ENCODE measurements at places on chromosomes 11 and 22. TPM values are rescaled to one million over a fixed set of nuclear protein-coding genes. Genes with fewer than 3 reads are reported as not detected.
A peak's percentile ranks its signal among the peaks of the same experiment; 100 is the strongest.

GRCh38 chr11:60851327-60852104, 4.2 kb downstream of the PTGDR2 start:
- H3K27me3 ChIP-seq = no peaks in the 10 kb centered on the region
- no peak for DNase-seq

- no peaks in the 10 kb centered on the region for H3K27me3 ChIP-seq
- no peaks in the 10 kb centered on the region for H3K4me1 ChIP-seq
- H3K27ac ChIP-seq = no peak overlapping the region
- H3K36me3 ChIP-seq = peaks cover 10% of the 10 kb centered on the region
- no peak overlapping the region for H3K4me3 ChIP-seq
Measured at GRCh38 chr11:59114344-59114743, 7.3 kb downstream of the FAM111B start.

Gene DDX25
- total RNA-seq = not detected

Gene MYH9
- 1,044 TPM for total RNA-seq

Gene FLRT1
- 0.54 TPM for total RNA-seq

GRCh38 chr11:92340839-92341238, 116.2 kb downstream of the FAT3 start:
- H3K27ac ChIP-seq = peak overlapping the region; percentile 42
- H3K27me3 ChIP-seq = no peaks in the 10 kb centered on the region
- DNase-seq = peak; percentile 83
- H3K4me1 ChIP-seq = peaks cover 41% of the 10 kb centered on the region
- H3K4me3 ChIP-seq = no peak overlapping the region

- H3K4me3 ChIP-seq = no peak overlapping the region
- H3K4me1 ChIP-seq = peaks cover 22% of the 10 kb centered on the region
- no peak for DNase-seq
- H3K27me3 ChIP-seq = no peaks in the 10 kb centered on the region
Measured at GRCh38 chr22:41943661-41944209, 3.2 kb downstream of the CENPM start.

DNA sequence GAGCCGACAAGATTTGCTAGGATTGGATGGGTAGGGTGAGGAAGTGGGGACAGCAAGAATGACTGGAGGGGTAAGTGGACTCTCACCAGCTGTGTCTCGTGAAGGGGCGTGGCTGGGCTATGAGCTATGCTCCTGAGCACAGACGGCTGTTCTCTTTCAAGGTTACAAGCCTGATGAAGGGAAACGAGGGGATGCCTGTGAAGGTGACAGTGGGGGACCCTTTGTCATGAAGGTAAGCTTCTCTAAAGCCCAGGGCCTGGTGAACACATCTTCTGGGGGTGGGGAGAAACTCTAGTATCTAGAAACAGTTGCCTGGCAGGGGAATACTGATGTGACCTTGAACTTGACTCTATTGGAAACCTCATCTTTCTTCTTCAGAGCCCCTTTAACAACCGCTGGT, 19.9 kb downstream of the F2 start:
- H3K4me3 ChIP-seq = no peak overlapping the region
- no peak for DNase-seq
- H3K27me3 ChIP-seq = no peaks in the 10 kb centered on the region
- H3K4me1 ChIP-seq = peaks cover 13% of the 10 kb centered on the region
- H3K27ac ChIP-seq = no peak overlapping the region

Gene MICALL1
- 56.6 TPM for total RNA-seq

Gene P4HA3
- total RNA-seq = 6.1 TPM

DNA sequence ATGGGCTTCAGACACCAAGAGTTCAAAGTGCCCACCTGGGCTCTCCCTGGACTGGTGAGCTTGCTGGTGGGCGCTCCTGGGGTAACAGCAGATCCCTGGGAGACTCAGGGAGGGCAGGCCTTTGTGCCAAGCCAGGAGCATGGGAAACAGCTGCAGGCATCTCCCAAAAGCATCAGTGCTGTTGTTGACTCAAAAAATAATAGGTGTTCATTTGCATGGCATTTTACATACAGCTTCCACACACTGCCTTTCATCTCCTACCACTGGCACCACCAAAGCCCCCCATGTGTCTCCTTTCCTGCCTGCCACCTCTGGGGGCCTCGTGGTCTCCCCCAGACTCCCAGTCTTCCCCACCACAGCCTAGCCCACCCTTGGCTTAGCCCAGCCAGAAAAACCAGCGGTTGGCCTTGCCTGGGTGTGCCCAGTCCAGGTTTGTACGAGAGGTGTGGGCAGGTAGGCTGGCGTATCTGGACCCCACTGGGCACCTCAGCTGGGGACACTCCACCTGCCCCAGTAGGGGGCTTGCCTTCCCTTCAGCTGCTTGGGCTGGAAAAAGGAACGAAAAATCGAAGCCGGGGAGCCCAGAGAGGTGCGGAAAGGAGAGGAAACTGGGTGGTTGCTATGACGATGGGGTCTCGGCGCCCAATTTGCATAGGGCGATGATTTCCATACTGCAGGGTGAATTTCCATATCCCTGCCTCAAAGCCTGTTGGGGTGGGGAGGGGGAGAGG, 15.0 kb downstream of the POU2F3 start:
- no peak overlapping the region for H3K4me3 ChIP-seq
- H3K27me3 ChIP-seq = peaks cover 65% of the 10 kb centered on the region
- no peak overlapping the region for H3K27ac ChIP-seq
- no peaks in the 10 kb centered on the region for H3K4me1 ChIP-seq

- peaks cover 2% of the 10 kb centered on the region for H3K27me3 ChIP-seq
- no peak for DNase-seq
- H3K4me3 ChIP-seq = no peak overlapping the region
- peaks cover 4% of the 10 kb centered on the region for H3K4me1 ChIP-seq
- H3K27ac ChIP-seq = no peak overlapping the region
Measured at GRCh38 chr11:95659088-95659487, 130.5 kb downstream of the FAM76B start.

- DNase-seq = no peak
- no peak overlapping the region for H3K27ac ChIP-seq
- H3K4me1 ChIP-seq = no peaks in the 10 kb centered on the region
- H3K4me3 ChIP-seq = no peak overlapping the region
- H3K36me3 ChIP-seq = peaks cover 12% of the 10 kb centered on the region
Measured at GRCh38 chr11:7498193-7498592, 12.9 kb downstream of the OLFML1 start.

Gene MS4A15
- not detected for total RNA-seq

DNA sequence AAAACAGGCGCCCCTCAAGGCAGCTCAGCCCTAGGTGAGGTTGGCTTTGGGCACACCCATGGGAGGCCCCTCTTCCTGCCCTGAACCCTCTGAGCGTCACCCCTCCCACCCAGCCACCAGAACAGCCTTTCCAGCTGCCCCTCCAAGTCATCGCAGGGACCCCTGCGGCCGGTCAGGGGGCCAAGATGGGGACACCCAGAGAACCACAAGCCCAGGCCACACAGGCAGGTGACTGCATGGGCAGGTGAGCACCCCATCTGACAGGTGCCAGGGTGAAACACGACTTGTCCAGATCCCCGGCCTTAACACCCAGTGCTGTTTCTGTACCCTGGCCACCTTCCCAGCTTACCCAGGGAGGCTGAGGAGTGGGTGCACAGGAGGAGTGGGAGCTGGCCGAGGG, 24.6 kb upstream of the GRAMD4 start:
- no peak overlapping the region for H3K4me3 ChIP-seq
- no peak for DNase-seq
- peaks cover 15% of the 10 kb centered on the region for H3K4me1 ChIP-seq
- H3K27ac ChIP-seq = no peak overlapping the region
- H3K27me3 ChIP-seq = no peaks in the 10 kb centered on the region

DNA sequence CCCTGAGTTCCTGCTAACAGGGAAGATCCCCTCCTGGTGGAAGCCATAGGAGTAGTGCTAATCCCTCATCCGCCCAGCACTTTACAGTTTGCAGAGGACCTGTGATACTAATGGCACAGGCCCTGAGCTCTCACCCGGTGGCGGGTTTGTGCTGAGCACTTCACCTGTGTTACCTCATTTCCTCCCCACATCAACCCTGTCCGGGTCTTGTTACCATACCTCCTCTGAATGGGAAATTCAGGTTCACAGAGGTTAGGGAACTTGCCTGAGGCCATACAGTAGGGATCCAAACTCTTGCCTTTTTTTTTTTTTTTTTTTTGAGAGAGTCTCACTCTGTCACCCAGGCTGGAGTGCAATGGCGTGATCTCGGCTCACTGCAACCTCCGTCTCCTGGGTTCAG, 25.2 kb downstream of the CAPN1 start:
- H3K36me3 ChIP-seq = peaks cover 25% of the 10 kb centered on the region
- H3K4me1 ChIP-seq = peaks cover 3% of the 10 kb centered on the region
- H3K27me3 ChIP-seq = no peaks in the 10 kb centered on the region
- no peak for DNase-seq

DNA sequence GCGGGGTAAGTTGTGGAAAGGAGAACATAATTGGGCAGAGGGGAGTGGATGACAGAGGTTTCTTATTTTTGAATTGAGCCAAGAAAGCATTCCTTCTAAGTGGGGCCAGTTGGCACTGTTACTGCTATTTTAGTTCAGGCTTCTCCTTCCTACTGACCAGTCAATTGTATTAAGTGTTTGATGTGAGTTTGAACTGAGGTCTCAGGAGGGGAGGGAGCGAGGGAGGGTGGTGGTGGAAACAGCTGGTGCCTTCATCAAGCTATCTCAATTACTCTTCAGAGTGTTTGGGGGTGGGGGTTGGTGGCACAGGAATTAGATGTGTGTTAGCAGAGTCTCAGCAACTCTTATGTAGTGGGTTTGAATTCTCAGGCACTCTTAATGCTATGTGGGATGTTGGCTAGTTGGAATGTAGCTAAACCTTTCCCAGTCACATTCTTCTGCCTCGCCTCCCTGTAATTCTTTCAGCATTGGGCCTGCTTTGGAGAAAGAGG, 14.5 kb downstream of the CTNND1 start:
- peak overlapping the region; percentile 95 for H3K27ac ChIP-seq
- H3K27me3 ChIP-seq = no peaks in the 10 kb centered on the region
- DNase-seq = no peak
- peaks cover 90% of the 10 kb centered on the region for H3K4me1 ChIP-seq

DNA sequence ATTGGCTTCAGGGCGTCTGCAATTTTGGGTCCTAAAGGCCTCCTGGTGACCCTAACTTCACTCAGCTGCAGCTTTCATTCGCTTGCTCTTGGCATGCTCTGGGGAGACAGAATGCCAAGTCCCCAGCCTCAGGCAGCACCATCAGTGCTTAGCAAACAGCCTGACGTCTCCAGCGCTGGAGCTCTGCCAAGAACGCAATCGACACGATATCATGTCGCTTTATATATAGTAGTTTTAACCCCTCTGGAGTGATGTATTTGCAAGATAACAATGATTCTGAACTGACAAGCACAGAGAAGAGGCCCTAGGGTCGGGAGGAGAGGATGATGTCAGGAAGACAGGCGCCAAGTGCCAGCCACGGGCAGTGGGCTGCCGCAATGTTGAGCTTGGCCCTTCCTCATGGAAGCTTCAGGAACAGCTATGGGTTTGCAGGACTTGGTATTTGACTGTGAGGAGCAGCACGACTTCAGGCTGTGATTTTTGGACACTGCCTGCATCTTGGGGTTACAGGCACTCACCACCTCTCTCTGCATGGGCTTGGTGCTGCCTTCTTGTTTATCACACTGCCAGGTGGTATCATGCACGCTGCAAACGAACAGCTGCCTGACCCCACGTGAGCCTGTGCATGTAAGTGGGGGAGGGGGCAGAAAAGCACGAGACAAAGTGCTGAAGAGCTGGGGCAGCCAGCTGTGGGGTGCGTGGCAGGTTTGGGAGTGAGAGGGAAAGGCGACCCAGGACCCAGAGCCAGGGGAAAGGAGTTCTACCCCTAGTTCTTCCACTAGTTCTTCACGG, 26.1 kb downstream of the B3GAT1 start:
- no peaks in the 10 kb centered on the region for H3K27me3 ChIP-seq
- no peak overlapping the region for H3K27ac ChIP-seq
- DNase-seq = no peak
- no peaks in the 10 kb centered on the region for H3K4me1 ChIP-seq
- H3K4me3 ChIP-seq = no peak overlapping the region

DNA sequence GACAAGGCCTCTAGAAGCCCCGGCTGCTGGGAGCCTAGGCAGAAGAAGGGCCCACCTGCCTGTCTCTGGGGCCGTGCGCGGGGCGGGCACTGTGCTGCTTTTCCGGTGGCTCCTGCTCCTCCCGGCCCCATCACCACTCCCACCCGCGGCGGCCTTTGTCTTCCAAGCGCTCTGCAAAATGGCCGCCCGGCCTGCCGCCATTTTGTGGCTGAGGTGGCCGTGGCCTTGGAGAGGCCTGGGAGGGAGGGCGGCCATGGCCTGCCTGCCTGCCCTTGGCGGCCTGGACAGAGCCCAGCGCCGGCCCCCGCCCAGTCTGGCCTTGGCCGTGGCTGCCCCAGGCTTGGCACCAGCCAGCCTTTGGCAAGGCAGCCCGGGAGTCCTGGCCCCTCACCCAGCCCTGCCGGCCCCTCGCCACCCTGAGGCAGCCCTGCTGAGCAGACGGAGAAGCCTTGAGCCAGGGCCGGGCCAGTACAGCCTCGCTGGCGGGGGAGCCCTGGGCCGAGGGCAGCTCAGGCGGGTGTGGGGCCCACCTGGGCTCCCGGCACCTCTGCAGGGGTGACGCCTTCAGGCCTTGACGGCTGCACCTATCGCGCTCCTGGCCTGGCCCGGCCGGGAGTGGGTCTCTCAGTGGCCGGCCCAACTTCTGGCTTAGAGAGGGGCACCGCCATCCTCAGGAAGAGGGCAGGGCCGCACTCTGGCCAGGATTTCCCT, 46.0 kb upstream of the PPARA start:
- H3K27ac ChIP-seq = peak overlapping the region; percentile 88
- peaks cover 61% of the 10 kb centered on the region for H3K4me1 ChIP-seq
- H3K4me3 ChIP-seq = no peak overlapping the region
- H3K27me3 ChIP-seq = no peaks in the 10 kb centered on the region
- peaks cover 26% of the 10 kb centered on the region for H3K36me3 ChIP-seq

Gene PRRG4
- not detected for total RNA-seq

Gene OR52E8
- total RNA-seq = not detected

DNA sequence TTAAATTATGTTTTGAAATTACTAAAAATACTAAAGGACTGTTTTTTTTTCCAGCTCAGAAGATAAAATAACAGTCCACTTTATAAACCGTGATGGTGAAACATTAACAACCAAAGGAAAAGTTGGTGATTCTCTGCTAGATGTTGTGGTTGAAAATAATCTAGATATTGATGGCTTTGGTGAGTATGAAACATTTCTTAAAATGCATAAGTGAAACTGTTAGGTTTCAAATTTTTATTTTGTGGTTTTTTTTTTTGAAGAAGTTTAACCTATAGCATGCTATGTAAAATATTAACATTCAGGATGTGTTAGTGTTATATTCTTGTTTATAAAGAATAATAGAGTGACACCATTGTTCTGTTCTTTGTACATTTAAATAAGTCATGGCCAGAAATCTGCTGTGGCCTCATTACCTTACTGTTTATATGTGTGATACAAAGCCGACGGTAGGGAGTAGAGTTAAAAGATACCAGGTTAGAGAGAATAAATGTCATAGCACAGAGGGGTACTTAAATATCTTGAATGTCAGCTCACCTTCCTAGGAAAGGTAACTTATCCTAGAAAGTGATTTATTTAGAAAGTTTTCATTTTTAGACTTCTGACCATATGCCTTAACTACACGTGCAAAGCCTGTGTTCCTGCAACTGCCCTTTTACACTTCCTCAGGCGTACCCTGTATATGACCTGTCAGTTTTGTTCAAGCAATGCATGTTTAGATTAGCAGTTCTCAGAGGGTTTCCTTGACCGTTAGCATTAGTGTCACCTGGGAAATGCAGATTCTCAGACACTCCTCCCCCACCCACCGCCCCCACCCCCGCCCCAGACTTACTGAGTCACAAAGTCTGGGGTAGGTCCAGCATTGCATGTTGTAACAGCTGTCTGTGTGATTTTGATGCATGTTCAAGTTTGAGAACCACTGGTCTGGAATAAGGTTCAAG, 6.3 kb downstream of the FDX1 start:
- no peak overlapping the region for H3K27ac ChIP-seq
- H3K36me3 ChIP-seq = peaks cover 29% of the 10 kb centered on the region
- H3K4me1 ChIP-seq = peaks cover 57% of the 10 kb centered on the region
- H3K27me3 ChIP-seq = no peaks in the 10 kb centered on the region
- DNase-seq = no peak
- H3K4me3 ChIP-seq = no peak overlapping the region
